ENCODE measurements at places on chromosomes 12 and 14.

DNA sequence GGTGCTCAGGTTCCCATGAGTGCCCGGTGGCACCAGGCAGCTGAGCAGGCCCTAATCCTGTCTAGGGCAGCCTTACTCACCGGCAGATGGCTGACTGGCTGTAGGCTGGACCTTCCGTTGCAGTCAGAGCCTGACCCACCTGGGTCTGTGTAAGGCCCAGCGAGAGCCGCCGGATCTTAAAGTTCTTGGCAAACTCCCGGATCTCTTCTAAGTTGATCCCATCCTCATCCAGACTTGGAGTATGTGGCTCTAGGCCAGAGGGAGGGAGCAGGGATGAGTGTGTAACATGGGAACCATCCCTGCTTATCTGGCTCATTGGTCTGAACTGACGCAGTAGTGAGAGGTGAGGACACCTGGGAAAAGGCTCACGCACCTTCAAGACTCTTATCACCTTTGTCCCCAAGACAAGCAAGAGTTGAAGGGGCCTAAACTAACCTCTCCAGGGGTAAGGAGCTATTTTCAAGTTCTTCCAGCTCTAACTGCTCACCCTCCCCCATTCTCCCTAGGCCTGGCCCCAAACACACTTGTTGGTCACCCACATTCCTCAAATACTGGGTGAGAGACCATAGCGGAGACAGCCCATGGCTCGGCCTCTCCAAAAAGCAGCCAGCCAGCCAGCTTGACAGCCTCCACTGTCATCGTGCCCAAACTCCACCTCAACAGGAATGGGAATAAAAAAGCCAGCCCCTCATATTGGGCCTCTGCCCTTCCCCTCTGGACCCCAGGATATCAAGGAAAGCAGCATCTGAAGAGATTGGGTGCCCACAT is 18.8 kb upstream of the TFCP2 start:
- no peak for DNase-seq

DNA sequence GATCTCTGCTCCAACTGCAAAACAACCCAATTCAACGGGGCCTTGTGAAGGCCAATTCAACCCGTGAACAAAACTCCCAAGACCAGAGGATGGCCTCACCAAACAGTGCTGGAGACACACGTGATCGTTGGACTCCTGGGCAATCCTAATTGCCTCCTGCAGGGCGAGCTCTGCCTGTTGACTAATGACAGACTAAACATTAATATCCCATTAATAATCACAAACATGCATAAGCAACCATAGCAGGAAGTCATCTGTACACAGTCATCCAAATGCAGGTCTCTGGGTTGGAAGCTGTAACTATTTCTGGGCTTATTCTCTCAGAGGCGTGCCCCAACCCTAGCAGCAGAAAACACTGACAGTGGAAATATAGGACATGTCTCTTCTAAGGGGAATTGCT is 21.0 kb downstream of the ANAPC5 start:
- DNase-seq, result no peak

GRCh38 chr14:79395061-79395460 is 816.2 kb downstream of the DIO2 start:
- DNase-seq, result no peak

GRCh38 chr14:91229743-91230200 is 14.7 kb downstream of the GPR68 start:
- DNase-seq, result no peak
